Heart right ventricle (tissue), 16 donors: ENCODE measurements at places on chromosomes 5 and 9. TPM values are rescaled to one million over a fixed set of nuclear protein-coding genes. Genes with fewer than 3 reads are reported as not detected.

The CCDC152 gene
- total RNA-seq: 1.1 TPM

DNA sequence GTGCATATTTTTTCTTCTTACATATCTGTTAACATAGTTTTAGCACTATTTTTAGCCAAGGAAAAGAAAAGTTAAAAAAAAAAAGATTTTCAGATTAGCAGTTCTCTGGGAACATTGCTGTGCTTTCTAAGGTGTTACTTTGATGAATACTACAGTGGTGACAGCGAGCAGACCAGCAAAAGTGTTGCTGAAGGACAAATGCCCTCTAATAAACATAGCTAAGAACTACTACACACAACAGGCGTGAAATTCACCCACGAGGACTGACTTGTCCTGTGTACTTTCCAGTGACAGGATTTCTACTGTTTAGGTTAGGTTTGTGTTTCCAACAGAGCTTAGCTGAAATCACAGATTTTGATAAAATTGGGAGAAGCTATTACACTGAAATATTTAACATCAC is 153.8 kb downstream of the HCN1 start:
- no peaks in the 10 kb centered on the region for H3K27me3 ChIP-seq
- H3K27ac ChIP-seq: no peak overlapping the region
- H3K36me3 ChIP-seq: no peaks in the 10 kb centered on the region

DNA sequence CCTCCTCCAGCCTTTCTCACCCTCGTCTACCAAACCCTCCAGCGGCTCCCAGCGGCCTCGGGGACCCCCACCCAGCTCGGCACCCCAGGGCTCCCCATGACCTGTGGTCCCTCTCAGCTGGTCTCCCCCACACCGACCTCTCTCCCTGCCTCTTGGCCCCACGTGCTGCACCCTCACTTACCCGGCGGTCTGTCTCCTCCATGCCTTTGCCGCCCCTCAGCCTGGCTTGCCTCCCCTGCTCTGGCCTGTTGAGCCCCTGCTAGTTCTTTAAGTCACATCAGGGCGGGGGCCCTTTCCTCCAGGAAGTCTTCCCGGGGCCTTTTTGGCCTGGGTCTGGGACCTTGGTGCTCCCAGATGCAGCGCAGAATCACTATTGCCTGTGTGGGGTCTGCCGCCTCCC is 81.5 kb downstream of the LMX1B start:
- no peaks in the 10 kb centered on the region for H3K36me3 ChIP-seq
- H3K27ac ChIP-seq: no peak overlapping the region
- no peaks in the 10 kb centered on the region for H3K4me1 ChIP-seq
- H3K4me3 ChIP-seq: no peak overlapping the region
- H3K27me3 ChIP-seq: peaks cover 16% of the 10 kb centered on the region

The ORM2 gene
- not detected for total RNA-seq

- no peaks in the 10 kb centered on the region for H3K36me3 ChIP-seq
- H3K4me3 ChIP-seq: no peak overlapping the region
- no peak overlapping the region for H3K27ac ChIP-seq
- no peak for DNase-seq
- H3K4me1 ChIP-seq: no peaks in the 10 kb centered on the region
Observed at GRCh38 chr5:116492776-116493175, 81.8 kb downstream of the SEMA6A start.

DNA sequence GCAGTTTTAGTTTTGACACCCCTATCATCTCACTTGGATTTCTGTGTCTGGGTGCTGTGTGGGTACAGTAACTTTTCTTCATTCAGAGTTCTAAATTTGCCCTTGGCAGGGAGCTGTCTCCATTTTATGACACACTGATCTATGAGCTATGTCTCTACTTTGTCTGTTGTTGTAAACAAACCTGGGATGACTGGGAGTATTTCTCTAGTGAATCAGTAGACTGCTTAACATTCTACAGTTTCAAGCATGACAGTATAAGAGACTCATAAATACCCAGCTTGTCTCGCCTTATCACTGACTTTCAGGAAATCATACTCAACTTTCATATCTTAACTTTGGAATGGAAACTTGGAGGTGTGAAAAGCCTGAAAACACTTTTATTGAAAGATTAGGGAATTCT is 212.1 kb upstream of the NUDT12 start:
- no peak overlapping the region for H3K27ac ChIP-seq
- H3K4me1 ChIP-seq: no peaks in the 10 kb centered on the region
- H3K36me3 ChIP-seq: no peaks in the 10 kb centered on the region
- no peak for DNase-seq

DNA sequence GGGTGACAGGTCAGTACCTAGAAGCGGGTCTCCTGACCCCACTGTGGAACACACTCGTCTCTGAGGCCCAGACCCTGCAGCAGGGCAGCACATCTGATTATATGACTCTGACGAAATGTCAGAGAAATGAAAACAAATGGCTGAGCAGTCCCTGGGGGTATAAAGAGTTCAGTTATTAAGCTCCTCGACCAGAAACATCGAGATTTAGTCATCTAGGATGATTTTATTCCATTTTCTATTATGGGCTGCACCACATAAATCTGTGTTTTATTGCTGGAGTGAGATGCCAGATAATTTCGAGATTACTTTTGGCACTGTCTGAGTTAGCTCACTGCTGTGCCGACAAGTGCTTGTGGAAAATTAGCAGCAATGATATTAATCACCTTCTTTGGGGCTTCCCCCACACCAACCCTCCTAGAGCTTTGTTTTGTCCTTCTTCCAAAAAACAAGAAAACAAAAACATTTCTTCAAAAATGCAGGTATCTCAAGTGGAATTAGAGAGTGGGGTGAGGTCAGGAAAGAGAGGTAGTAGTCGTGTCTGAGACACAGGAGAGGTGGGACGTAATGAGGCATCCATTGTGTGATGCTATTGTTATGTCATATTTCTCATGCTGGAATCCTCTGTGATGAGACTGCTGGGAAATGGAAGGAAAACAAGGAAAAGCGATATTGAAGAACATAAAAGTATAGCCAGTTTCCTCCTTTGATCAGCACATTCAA is 495.5 kb downstream of the DMAC1 start:
- H3K4me1 ChIP-seq: no peaks in the 10 kb centered on the region
- no peaks in the 10 kb centered on the region for H3K36me3 ChIP-seq
- H3K4me3 ChIP-seq: no peak overlapping the region
- DNase-seq: no peak
- no peaks in the 10 kb centered on the region for H3K27me3 ChIP-seq

The SLC46A2 gene
- total RNA-seq: not detected

- no peak for DNase-seq
- no peaks in the 10 kb centered on the region for H3K4me1 ChIP-seq
- no peak overlapping the region for H3K4me3 ChIP-seq
- no peak overlapping the region for H3K27ac ChIP-seq
- no peaks in the 10 kb centered on the region for H3K36me3 ChIP-seq
- no peaks in the 10 kb centered on the region for H3K27me3 ChIP-seq
Observed at GRCh38 chr9:3850098-3850497, 324.3 kb upstream of the RFX3 start.

The PCDHA13 gene
- total RNA-seq: not detected

The TRIM52 gene
- total RNA-seq: 5.5 TPM

- H3K27me3 ChIP-seq: no peaks in the 10 kb centered on the region
- no peaks in the 10 kb centered on the region for H3K36me3 ChIP-seq
- peaks cover 37% of the 10 kb centered on the region for H3K4me1 ChIP-seq
- H3K4me3 ChIP-seq: peak overlapping the region; percentile 65
Observed at GRCh38 chr5:107671742-107672210, 1.0 kb upstream of the EFNA5 start.

- H3K36me3 ChIP-seq: no peaks in the 10 kb centered on the region
- H3K27ac ChIP-seq: no peak overlapping the region
- no peak for DNase-seq
- H3K27me3 ChIP-seq: no peaks in the 10 kb centered on the region
- no peak overlapping the region for H3K4me3 ChIP-seq
Observed at GRCh38 chr5:148729182-148729581, 74.9 kb upstream of the HTR4 start.

DNA sequence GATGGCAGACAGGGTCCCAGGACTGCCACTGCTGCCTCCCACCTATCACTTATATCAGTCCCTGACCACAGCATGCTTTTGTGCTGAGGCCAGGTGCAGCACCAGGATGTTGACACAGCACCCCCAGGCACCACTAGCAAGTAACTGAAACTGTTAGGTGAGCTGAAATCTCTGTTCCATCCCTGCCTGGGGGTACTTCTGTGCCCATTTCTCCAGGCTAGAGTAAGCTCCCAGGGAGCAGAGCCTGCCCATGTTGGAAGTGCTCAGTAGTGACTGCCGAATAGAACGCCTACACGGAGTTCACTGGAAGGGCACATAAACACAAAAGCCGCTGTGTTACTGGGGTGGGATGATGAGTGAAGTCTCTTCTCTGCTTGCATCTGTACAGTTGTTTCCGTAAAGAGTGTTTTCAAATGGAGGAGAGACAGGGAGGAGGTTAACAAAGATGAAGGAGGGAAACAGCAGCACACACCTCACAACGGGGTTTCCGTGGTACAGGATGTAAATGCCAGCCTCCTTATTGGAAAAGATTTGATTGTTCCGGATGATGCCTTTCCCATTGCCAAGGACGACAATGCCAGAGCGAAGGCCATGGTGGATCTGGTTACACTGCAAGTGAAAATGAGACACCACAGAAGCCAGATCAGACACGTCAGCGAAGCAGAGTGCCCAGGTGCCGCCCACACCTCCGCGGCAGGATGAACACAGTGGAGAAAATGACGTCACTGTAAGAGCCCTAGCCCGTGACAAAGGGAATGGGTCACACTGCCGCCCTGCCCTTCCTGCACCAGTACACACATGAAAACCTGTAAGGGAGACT is 43.1 kb downstream of the POLR1E start:
- no peak overlapping the region for H3K27ac ChIP-seq
- no peak overlapping the region for H3K4me3 ChIP-seq
- no peaks in the 10 kb centered on the region for H3K4me1 ChIP-seq
- H3K36me3 ChIP-seq: peaks cover 39% of the 10 kb centered on the region

The FOXD4 gene
- total RNA-seq: 0.27 TPM

GRCh38 chr5:109900461-109900860 is 210.7 kb downstream of the MAN2A1 start:
- H3K27me3 ChIP-seq: no peaks in the 10 kb centered on the region
- H3K27ac ChIP-seq: no peak overlapping the region
- H3K36me3 ChIP-seq: no peaks in the 10 kb centered on the region
- no peak overlapping the region for H3K4me3 ChIP-seq
- H3K4me1 ChIP-seq: no peaks in the 10 kb centered on the region

The TYRP1 gene
- 56.7 TPM for total RNA-seq

- peak within 1 kb of the TSS; percentile 69 for H3K4me3 ChIP-seq
- H3K27me3 ChIP-seq: no peaks in the 10 kb centered on the region
- peak within 1 kb of the TSS; percentile 94 for H3K27ac ChIP-seq
- DNase-seq: peak; percentile 81
- no peaks in the 10 kb centered on the region for H3K36me3 ChIP-seq
Observed at GRCh38 chr5:151223447-151224264, at the start of gene CCDC69. CCDC69 (minus strand) TSS chr5:151224092; CDS start chr5:151223970, 122 bp downstream.

DNA sequence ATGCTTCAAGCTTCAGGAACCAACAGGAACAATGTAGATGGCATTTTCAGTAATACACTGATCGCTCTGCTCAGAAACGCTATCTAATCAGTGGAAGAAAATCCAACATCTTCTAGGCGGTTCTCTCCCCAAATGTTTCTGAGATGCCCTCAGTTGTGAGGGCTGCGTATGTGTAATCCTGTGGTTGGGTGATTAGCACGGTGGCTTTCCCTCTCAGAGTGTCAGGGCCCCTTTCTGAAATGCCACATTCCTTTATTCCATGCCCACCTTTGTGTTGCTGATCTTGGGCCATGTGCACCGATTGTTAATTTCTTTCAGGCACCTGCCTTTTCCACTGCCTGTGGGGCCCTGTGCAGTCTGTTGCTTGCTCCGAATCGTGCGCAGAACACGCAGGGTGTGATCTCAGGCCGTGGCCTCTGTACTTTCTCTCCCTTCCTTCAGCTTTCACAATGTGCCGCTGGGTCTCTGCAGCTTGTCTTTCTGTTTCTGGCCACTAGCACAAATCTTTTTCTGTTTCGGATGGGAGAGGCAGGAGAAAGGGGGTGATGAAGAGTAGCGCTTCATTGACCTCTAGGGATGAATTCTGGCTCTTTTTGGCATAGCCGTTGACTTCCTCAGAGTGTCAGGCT is 324.0 kb downstream of the PARP8 start:
- no peak overlapping the region for H3K4me3 ChIP-seq
- no peak for DNase-seq
- no peaks in the 10 kb centered on the region for H3K27me3 ChIP-seq
- H3K27ac ChIP-seq: no peak overlapping the region
- H3K4me1 ChIP-seq: no peaks in the 10 kb centered on the region

DNA sequence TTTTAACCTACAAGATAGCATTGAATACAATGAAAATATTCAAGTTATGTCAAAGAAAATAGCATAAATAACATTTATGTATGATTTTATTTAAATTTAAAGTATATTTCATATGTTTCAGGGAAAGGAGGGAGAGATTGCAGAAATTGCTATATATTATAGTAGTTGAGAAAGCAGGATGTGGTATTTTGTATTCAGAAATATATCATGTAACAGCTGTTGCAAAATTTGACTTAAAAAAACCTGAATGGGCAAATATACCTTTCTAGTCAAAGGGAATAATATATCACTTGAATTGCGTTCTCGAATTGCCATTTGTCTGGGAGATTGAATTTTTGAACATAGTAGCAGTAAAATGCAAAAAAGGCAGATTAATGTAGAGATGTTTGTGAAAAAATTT is 80.6 kb downstream of the PAM start:
- no peak for DNase-seq
- no peaks in the 10 kb centered on the region for H3K36me3 ChIP-seq
- H3K4me1 ChIP-seq: peaks cover 8% of the 10 kb centered on the region
- no peaks in the 10 kb centered on the region for H3K27me3 ChIP-seq
- no peak overlapping the region for H3K4me3 ChIP-seq
- H3K27ac ChIP-seq: no peak overlapping the region

DNA sequence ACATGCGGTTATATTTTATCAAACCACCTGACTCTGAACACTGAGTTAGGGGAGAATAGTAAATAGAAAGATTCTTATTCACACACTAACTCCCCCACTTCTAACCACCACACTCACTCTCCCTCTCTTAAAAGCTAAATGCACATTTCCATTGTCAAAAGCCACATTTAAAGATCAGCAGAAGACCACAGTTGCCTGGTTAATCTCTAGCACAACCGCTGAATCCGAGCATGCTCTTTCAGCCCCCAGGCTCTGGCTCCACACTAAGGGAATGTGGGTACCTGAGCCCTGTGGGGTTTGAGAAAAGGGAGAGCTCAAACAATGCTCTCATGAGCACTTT is 35.7 kb downstream of the PFDN1 start:
- H3K4me1 ChIP-seq: peaks cover 38% of the 10 kb centered on the region
- H3K4me3 ChIP-seq: no peak overlapping the region
- H3K27ac ChIP-seq: peak overlapping the region; percentile 76
- no peak for DNase-seq
- H3K27me3 ChIP-seq: no peaks in the 10 kb centered on the region

The RGMB gene
- total RNA-seq: 15.7 TPM

The PPP3R2 gene
- not detected for total RNA-seq

GRCh38 chr9:104835161-104835560 is 71.2 kb downstream of the NIPSNAP3B start:
- no peak overlapping the region for H3K27ac ChIP-seq
- peaks cover 24% of the 10 kb centered on the region for H3K4me1 ChIP-seq
- H3K27me3 ChIP-seq: no peaks in the 10 kb centered on the region
- DNase-seq: no peak

The MSX2 gene
- total RNA-seq: 2.0 TPM

GRCh38 chr5:132020568-132021339 is 9.3 kb upstream of the ACSL6 start:
- DNase-seq: no peak
- H3K4me3 ChIP-seq: no peak overlapping the region
- peaks cover 4% of the 10 kb centered on the region for H3K4me1 ChIP-seq
- H3K36me3 ChIP-seq: no peaks in the 10 kb centered on the region

The PCDHGA12 gene
- total RNA-seq: 6.2 TPM

- no peak overlapping the region for H3K4me3 ChIP-seq
- no peaks in the 10 kb centered on the region for H3K36me3 ChIP-seq
- H3K27ac ChIP-seq: no peak overlapping the region
Observed at GRCh38 chr9:95215336-95215898, 102.1 kb downstream of the FANCC start.
